ENCODE measurements at places on chromosomes 1 and 21.

DNA sequence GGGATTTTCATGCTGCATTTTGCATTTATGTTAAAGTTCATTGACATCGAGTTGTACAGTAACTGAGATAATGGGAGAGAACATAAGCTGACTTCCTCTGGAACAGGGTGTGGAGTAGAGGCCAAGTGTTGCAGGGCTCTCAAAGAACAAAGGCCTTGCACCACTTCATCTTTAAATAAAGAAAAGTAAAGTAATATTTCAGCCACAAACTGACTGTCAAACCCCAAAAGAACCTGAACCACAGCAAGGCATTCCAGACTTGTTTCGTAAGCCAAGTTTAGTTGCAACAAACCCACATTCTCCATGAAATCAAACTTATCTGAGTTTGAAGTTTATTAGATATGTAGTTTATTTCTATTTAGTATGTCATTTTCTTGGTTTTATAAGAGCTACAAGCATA, 19.1 kb upstream of the HMGCS2 start:
- no peak for DNase-seq

DNA sequence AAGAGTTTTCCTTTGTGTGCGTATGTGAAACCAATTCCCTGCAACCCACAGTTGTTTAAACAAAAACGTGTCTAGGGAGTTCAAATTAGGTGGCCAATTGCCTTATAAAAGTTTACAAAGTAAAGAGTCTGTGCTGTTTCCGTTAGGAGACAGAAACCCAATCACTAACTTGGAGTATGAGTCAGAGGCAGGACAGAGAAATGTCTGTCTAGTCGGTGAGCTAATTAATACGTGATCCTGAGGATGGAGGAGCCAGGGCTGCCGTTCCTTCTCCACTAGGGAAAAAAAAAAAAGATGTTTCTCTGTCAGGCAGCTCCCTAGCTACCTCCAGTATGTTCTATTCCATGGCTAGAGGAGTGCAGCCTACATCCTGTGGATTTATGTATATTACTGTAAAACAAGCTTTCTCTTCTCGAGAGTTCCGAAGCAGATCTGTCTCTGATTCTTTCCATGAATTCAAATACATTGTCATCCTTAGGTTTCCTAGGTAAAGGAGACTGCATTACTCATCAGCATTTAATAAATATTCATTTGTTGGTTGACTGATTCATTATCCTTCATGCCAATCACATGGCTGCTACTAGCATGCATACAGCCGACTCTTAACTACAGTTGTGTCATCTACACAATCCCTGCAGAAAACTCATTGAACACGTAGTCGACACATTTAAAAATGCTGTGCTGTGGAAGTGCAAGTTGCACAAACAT, 430.6 kb downstream of the KIF26B start:
- peak; percentile 52 for DNase-seq

GRCh38 chr1:74380252-74380651, 132.2 kb downstream of the LRRC53 start:
- DNase-seq, result no peak

GRCh38 chr1:235725434-235725833, 75.8 kb upstream of the GNG4 start:
- no peak for DNase-seq

- DNase-seq, result no peak
These were observed 63.1 kb downstream of the PTPRC start for GRCh38 chr1:198701766-198702539.
